H4 (cell line): ENCODE measurements at places on chromosomes 3 and 15. TPM values are rescaled to one million over a fixed set of nuclear protein-coding genes. Genes with fewer than 3 reads are reported as not detected.

- DNase-seq, result no peak
Measured at GRCh38 chr3:57382933-57383332, 90.4 kb upstream of the ASB14 start.

- no peak for DNase-seq
Measured at GRCh38 chr3:9820543-9820942, 10.5 kb downstream of the TTLL3 start.

- no peak for DNase-seq
Measured at GRCh38 chr3:249587-250262, 53.2 kb downstream of the CHL1 start.

- DNase-seq, result no peak
Measured at GRCh38 chr3:23671851-23672589, 133.7 kb upstream of the UBE2E1 start.

DNA sequence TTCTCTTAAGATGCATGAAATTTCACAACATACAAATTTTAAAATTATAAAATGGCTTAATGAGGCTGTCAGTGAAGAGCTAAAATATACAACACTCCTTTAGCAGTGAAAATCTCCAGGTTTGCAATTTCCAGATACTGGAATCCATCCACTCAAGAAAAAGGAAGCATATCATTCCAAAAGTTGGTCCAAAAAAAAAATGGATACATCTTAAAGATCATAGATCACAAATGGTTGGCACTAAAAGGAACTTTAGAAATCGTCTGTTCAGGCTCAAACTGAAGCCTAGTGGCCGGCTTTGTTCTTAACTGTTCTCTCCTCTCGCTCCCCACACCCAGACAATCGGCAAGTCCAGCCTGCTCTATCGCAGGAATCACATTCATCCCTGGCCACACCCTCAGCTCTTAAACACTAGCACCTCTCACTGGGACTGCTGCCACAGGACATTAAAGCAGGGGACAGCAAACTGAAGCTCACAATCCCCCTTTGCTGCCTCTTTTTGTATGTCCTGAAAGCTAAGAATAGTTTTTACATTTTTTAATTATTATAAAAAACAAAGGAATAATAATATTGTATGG, 130.3 kb upstream of the CDIN1 start:
- no peak for DNase-seq

- peak; percentile 4 for DNase-seq
Measured at GRCh38 chr3:51024765-51025632, 350.3 kb downstream of the DOCK3 start.

- no peak for DNase-seq
Measured at GRCh38 chr3:63995086-63995485, 28.2 kb downstream of the PSMD6 start.

GRCh38 chr3:110576960-110577359, 494.7 kb upstream of the NECTIN3 start:
- peak; percentile 80 for DNase-seq

DNA sequence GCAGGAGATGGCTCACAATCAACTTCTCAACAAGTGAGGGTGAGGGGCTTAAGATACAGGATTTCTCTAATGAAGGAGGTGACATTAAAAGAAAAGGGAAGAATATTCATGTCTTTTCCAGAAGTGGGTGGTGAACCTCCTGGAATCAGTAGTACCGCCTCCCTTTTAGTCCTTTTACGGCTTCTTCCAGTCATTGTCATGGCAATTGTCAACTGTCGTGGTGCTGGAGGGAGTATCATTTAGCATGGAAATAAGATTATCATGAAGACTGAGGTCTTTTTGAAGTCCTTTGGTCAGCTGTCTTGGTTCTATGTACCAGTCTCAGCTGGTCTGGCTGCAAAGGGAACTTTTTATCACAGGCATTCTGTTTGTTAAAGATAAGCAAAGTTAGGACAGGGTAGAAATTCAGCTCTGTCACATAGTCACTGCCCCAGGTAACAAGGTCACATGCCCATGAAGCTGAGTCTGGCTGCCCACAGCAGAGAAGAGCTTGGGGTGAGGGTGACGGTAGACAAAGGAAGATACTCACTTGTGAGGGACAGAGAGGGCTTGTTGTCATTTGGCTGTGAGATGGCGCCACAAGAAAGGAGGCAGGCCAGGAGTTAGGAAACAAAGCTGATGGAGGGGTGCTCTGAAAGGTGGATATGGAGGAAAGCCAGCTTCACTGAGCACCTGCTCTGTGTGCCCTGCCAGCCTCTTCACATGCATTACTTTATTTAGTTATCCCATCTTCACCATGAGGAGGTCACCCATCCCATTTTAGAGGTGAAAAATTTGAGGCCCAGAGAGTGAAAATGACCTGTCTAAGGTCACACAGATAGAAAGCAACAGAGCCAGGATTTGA, 228.2 kb upstream of the TRIM42 start:
- no peak for DNase-seq

GRCh38 chr3:62229211-62229610, 144.1 kb downstream of the FEZF2 start:
- DNase-seq, result no peak

DNA sequence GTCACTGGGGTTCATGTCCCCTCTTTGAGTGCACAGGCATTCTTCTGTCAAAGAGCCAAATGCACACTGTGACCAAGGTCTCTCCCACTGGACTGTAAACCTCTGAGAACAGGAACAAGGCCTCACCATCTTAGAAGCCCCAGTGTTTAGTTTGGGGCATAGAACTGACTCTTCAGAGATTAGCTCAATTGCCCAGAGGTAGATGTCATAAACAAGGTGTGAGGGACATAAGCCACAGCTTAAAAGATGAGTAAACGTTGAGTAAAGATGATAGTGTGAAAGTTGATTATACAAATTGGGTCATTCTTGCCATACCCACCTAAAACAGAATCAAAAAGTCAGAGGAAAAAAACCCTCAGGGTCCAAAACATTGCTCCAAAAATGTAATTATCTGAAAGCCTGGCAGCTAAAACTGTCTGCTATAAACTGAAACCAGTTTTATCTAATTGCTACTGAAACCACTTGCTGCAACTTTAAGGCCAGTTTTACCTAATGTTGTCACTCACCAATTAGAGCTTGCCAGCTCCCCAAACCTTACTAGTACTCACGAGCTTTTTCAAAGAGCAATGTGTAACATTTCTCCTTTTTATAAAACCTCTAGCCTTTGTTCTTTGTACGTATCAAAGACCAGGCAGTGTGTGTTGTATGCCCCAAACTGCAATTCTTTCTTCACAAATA, 415.2 kb downstream of the RAP2B start:
- DNase-seq, result no peak

DNA sequence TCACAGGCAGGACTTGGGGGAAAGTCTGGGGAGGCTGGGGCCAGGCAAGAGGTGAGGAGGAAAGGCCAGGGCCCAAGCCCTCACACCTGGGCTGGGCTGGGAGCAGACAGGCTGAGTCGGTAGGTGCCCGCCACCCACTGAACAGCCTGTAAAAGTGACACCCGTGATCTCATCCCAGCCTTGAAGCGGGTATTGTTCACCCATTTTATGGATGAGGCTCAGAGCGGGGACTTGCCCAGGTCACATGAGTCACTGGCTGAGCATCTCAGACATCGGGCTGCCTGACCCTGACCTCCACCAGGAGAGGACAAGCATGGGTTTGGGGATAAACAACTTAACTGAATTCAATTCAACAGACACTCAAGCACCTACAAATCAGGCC, 52.0 kb upstream of the CTSH start:
- DNase-seq, result no peak

GRCh38 chr15:68209735-68210408, 4.7 kb upstream of the CALML4 start:
- DNase-seq, result no peak

GRCh38 chr3:138947495-138948121, 591 bp downstream of the FOXL2NB start:
- no peak for DNase-seq

- DNase-seq, result no peak
Measured at GRCh38 chr3:5360453-5360852, 172.9 kb downstream of the EDEM1 start.

DNA sequence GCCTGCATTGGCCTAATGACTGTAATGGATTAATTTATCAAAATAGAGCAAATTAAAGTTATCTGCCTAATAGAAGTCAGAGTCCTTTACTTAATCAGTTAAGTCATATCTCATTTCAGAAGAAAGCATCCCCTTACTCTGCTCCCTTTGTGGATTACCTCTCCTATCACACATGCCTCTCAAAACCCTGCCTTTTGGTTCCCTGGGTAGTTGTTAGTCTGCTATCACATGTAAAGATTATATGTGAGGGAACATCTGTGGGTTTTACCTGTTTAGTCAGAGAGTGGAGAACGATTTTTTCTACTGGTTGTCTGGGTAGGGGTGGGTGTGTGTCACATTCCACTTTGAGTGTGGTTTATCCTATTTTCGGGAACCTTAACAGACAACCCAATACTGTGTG, 16.4 kb downstream of the UBE2E2 start:
- no peak for DNase-seq

DNA sequence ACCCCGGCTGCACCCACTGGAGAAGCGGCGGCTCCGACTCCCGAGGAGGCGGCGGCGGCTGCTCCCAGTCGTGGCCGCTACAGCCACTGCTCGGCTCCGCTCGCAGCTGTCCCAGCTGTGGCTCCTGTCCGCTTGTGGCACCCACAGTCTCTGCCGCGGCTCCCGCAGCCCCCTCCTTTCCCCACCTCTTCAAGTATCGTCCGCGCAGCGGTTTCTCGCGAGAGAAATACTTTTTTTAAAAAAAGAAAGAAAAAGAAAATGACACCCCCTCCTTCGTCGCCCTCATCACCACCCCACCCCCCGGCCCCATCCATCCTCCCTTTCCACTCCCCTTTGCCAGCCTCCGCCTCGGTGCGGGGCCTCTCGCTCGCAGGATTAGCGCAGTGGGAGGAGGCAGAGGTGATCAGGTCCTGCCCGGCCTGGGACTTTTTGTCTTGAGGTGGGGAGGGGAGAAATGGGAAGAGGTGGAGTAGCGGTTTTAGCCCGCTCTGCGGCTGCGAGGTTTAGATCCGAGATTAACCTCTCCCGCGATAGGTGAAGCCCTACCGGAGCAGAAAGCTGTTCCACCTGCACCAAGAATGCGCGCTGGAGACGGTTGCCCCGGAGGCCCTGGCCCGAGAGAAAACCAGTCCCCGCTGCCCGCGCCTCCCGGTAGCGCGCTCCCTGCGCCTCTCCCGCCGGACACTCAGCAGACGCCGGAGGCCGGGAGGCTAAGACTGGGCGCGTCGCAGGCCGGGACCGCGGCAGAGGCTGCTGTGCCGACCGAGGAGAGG, at the start of gene FBN1:
FBN1 (minus strand) TSS at position 152 of the 773 bp plus-strand sequence. CDS start 940 bp downstream, outside the sequence.
- peak; percentile 40 for DNase-seq

- DNase-seq, result no peak
Measured at GRCh38 chr3:12585970-12586369, 29.1 kb downstream of the MKRN2 start.

- no peak for DNase-seq
Measured at GRCh38 chr15:65085990-65086679, 9.6 kb downstream of the KBTBD13 start.

The MAGEL2 gene
- 0.27 TPM in 1 of 2 replicates, not detected in the other for total RNA-seq

The SLCO2A1 gene
- 0.02 and 0.06 TPM in 2 replicates for total RNA-seq

The SPSB4 gene
- total RNA-seq, result 1.9 and 2.2 TPM in 2 replicates

The EXD1 gene
- 0.12 TPM in 1 of 2 replicates, not detected in the other for total RNA-seq

The GNAT1 gene
- not detected in 2 replicates for total RNA-seq

The SLC2A2 gene
- not detected in 2 replicates for total RNA-seq

The IQCF5 gene
- total RNA-seq, result not detected in 2 replicates

The SLC22A14 gene
- not detected in 2 replicates for total RNA-seq
